ENCODE measurements at places on chromosomes 11 and 22.
A peak's percentile ranks its signal among the peaks of the same experiment; 100 is the strongest.

DNA sequence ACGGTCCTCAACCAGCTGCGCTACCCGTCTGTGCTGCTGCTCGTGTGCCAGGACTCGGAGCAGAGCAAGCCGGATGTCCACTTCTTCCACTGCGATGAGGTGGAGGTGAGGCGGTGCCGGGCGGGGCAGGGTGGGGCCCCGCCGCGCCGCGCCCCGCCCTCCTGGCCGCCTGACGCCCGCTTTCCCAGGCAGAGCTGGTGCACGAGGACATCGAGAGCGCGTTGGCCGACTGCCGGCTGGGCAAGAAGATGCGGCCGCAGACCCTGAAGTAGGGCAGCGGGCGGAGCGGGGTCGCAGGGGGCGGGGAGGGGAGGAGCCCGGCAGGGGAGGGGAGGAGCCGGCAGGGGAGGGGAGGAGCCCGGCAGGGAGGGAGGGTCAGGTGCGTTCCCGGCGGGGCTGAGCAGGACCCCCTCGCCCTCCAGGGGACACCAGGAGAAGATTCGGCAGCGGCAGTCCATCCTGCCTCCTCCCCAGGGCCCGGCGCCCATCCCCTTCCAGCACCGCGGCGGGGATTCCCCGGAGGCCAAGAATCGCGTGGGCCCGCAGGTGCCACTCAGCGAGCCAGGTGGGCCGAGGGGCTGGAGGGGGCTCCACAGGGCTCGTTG, 14.7 kb downstream of the EPS8L2 start:
- no peak for DNase-seq

DNA sequence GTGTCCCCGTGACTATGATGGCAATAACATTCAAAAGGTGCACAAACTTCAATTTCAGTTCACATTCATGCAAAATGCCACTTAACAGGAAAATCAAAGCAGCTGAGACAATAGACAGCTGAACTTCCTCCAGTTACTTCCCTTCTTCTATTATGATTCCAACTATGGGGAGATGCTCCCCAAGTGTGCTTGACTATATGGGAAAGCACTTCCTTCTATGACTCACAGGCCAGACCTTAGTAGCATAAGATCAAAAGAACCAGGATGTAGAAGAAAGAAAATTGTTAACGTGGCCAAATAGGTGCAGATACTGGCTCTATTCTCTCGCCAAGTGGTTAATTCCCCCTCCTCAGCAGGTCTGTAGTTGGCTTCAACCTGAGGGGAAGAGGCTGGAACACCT, 7.8 kb upstream of the FAT3 start:
- DNase-seq: no peak

GRCh38 chr11:16404781-16405285, 48.5 kb upstream of the SOX6 start:
- no peak for DNase-seq

DNA sequence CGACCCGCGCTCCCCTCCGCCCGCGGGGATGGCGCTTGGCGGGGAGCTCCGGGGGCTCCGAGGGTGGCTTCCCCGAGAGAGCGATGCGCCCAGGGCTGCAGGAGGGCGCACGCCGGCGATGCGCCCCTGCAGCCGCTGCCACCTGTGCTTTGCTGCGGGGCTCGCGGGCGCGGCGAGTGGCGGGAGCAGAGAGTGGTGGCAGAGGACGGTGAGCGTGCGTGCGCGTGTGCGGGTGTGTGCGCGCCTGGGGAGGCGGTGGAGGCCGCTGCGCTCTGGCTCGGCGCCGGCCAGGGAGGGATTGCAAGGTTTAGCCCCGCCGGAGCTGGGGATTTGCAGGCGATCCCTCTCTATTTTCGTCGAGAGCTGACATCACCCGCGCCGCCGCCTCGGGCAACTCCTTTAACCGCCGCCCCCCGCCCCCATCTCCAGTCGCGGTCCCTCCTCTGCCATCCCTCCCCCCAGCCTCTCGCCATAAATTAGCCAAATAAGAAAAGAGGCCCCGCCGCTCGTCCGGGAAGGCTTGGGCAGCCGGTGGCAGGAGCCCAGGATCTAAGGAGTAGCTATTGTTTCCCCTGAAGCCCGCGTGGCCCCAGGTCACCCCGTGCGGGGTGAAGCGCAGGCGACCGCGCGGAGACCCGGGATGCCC, at the start of gene SLC1A2:
SLC1A2 (minus strand) TSS at position 375 of the 646 bp plus-strand sequence. CDS start 592 bp downstream, outside the sequence.
- DNase-seq: no peak

DNA sequence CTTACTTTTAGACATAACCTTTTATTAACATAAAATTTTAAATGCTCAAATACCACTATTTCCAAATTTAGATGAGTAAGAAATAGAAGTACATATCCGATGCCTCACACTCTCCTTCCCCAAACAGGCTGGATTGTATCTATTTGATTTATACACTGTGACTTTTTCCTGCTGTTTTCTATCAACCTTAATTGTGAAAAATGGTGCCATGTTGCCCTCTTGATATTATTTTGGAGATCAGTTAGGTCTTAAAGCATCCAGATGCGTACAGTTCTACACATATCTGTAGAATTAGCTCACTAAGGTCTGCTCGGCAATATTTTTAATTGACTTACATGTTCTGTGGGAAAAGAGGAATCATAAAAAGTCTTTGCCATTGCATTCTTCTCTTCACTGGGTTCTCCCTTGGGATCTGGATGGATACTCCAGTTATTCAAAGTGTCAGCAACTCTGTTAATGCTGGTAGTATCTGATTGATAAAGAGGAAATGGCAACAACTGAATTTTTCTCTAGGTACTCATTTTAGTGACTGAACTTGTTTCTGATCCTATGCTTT, 27.2 kb downstream of the EIF3M start:
- DNase-seq: no peak

GRCh38 chr11:109586789-109587188, 164.8 kb downstream of the C11orf87 start:
- DNase-seq: no peak

GRCh38 chr11:113876074-113876797, 864 bp upstream of the USP28 start:
- no peak for DNase-seq

DNA sequence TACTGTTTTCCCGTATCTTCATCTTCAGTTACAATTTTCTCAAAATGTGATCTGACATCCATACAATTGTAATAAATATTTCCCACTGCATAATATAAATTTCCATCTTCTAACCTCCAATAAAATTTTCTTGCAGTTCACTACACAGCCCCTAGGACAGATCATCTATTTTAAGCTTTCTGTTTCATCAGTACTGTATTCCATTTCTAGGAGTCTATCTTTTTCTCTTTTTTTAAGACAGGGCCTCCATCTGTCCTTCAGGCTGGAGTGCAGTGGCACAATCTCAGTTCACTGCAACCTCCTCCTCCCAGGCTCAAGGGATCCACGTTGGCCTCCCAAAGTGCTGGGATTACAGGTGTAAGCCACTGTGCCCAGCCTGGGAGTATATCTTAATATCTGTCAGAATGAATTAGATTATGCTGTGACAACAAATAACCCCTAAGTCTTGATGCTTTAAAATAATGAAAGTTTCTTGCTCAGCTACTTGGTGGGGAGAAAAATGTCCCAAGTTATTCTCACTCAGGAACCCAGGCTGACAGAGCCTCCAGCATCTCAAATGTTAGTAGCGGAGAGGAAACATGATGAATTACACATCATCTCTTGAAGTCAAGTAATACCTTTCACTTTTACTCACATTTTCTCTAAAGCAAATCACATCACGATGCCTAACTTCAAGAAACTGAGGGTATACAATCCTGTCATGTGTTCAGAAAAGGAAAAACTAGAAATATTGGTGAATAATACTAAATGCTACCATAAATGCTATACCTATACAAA, 92.2 kb downstream of the BUD13 start:
- DNase-seq: no peak

- DNase-seq: no peak
Measured at GRCh38 chr11:115267871-115268270, 236.3 kb downstream of the CADM1 start.

DNA sequence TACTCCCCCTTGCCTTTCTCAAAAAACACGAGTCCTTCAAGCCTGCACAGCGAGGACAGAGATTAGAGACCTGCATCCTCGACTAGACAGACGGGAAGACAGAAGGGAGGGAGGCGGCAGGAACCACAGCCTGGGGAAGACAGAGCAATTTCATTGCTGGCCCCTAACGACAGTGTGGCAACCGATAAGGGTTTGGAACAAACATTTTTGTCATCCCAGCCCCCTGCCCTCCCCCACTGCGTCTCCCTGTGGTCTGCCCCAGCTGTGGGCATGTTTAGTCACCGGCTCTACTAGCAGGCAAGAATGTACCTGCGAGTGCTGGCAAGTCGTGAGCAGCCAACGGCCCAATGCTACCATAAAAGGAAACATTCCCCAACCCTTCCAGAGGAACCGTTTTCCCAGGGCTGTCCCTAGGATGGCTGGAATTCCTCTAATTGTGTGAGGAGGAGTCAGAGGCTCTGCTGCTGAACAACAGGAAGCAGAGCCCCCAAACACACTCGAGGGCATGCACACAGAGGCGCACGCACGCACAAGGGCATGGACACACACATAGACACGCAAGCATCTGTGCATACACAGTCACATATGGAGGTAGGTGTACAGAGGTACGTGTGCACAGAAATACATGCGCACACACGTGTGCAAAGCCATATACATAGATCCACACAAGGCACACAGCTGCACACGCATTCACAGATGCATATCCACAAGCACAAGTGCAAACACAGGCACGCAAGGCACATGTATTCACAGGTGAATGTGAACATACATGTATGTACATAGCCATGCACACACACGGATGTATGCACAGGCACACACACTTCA, 58.3 kb downstream of the MYH9 start:
- peak; percentile 55 for DNase-seq

GRCh38 chr11:17898071-17898470, 114.8 kb downstream of the SERGEF start:
- DNase-seq: no peak

DNA sequence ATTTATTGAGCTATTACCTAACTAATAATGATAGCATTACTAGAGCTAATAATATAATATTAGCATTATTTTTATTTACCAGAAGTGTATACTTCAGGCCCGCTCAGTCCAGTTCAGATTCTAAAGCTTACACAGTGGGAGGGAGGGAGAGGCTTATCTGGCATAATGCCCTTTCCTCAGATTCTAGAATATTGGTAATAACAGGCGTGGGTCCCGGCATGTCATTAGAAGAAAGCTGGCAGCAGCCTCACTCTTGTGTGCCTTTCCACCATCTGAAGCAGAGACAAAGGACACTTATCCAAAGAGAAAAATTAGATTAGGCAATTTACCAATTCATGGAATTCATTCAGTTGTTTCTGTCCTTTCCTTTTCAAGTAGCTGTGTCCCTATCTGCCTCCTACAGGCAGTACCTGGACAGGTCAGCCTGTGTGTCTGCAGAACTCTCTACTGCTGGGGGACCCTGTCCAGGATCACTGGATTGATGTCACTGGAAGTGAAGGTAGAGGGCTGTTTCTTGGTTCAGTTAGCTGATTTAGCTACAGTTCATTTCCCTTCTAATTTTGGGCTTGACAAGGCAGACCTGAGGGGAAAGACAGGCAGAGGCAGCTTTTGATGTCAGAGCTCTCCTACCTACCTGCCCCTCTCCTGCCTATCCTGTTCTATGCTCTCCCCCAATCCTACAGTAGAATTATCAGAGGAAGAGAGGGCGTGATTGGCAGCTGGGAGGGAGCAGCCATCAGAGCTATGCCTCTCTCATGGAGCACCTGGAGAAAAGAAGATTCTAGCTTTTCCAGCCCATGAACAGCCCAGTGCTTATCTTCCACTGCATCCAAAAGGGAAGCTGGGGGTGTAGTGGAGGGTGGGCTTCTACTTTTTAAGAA, 20.3 kb upstream of the CCDC90B start:
- DNase-seq: no peak

DNA sequence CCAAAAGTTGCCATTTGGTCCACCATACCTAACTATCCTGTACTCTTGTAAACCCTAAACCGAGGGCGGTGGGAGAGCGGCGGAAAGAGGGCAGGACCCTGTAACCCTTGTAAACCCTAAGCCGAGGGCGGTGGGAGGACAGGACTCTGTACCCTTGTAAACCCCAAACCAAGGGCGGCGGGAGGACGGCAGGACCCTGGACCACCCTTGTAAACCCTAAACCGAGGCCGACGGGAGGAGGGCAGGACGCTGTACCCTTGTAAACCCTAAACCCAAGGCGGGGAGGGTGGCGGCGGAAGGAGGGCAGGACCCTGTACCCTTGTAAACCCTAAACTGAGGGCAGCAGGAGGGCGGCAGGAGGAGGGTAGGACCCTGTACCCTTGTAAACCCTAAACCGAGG, 12.5 kb upstream of the OR52I2 start:
- no peak for DNase-seq

- no peak for DNase-seq
Measured at GRCh38 chr22:17589810-17590375, 26.6 kb downstream of the SLC25A18 start.

DNA sequence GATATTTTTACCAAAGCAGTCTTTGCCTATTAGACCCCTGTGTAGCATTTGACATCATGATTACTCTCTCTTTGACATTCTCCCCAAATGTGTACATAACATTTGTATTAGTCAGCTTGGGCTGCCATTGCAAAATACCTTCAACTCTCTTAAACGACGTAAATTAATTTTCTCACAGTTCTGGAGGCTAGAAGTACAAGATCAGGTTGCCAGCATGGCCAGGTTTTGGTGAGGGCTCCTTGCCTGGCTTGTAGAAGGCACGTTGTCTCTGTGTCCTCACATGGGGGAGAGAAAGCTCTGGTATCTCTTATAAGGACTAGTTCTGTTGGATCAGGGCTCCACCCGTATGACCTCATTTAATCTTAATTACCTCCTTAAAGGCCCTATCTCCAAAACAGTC, 12.3 kb upstream of the DLAT start:
- DNase-seq: no peak

- no peak for DNase-seq
Measured at GRCh38 chr11:31973172-31973571, 117.7 kb upstream of the RCN1 start.

- DNase-seq: no peak
Measured at GRCh38 chr11:28393348-28393747, 285.2 kb downstream of the METTL15 start.

DNA sequence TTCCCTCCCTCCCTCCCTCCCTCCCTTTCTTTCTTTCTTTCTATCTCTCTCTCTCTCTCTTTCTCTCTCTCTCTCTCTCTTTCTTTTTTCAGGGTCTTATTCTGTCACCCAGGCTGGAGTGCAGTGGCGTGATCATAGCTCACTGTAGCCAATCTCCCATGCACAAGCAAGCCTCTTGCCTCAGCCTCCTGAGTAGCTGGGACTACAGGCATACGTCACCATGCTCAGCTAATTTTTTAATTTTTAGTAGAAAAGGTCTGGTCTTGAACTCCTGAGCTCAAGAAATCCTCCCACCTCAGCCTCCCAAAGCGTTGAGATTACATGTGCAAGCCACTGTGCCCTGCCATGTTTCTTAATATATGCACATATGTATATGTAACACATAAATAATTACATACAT, 19.0 kb downstream of the TSKU start:
- no peak for DNase-seq

GRCh38 chr22:35752006-35752862, 34.6 kb downstream of the APOL5 start:
- no peak for DNase-seq

All from T-cell (primary cell).